T-helper 22 cell (primary cell): ENCODE measurements at places on chromosomes 1 and 21.

DNA sequence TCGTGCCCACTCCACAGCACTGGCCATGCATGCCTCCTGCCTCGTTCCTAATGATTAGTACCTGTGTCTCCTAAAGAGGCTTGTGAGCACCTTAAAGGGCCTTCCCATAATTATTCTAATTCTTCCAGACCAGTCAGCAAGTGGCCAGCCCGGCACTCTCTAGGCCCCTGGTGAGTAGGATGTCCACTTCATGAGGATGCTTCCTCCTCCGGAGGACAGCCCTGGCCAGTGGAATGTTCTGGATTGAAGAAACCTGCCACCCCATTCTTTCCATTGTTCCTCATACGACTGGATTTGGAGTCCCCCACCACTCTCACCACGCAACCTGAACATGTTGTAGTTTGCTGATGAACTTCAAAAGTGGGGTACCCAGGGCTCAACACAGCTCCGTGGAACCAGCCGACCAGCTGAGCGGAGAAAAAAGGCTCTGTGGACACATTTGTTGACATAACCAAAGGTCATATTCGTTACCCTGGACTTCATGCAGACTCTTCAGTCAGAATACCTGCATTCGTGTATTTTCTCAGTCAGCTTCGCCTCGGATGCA, 46.7 kb upstream of the LBR start:
- DNase-seq, result no peak

GRCh38 chr1:57489358-57490036, 65.6 kb upstream of the DAB1 start:
- DNase-seq, result no peak

DNA sequence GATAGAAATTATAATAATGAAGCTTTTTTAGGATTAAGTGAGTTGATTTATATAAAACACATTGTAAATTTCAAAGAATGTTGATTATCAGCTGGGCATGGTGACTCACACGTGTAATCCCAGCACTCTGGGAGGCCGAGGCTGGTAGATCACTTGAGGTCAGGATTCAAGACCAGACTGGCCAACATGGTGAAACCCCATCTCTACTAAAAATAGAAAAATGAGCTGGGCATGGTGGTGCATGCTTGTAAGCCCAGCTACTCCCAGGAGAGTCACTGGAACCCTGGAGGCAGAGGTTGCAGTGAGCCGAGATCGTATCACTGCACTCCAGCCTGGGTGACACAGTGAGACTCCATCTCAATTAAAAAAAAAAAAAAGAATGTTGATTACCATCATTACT, 18.4 kb downstream of the ADAMTS1 start:
- no peak for DNase-seq

DNA sequence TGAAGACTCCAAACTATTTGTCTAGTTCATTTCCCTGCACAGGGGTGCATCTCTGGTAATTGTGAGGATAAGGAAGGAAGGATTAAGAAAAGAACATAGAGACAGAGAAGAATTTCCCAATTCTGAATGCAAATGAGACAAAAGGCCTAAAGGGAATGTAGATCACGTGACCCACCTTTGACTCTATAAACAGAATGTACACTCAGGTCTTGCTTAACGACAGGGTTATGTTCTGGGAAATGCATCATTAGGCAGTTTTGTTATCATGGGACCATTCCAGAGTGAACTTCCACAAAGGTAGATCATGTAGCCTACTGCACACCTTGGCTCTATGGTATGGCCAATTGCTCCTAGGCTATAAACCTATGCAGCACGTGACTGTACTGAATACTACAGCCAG, 252.3 kb upstream of the ZP4 start:
- no peak for DNase-seq

- DNase-seq, result no peak
Measured at GRCh38 chr1:241841691-241842090, 6.3 kb upstream of the EXO1 start.

- DNase-seq, result no peak
Measured at GRCh38 chr1:11581445-11581991, 72.7 kb downstream of the FBXO2 start.

DNA sequence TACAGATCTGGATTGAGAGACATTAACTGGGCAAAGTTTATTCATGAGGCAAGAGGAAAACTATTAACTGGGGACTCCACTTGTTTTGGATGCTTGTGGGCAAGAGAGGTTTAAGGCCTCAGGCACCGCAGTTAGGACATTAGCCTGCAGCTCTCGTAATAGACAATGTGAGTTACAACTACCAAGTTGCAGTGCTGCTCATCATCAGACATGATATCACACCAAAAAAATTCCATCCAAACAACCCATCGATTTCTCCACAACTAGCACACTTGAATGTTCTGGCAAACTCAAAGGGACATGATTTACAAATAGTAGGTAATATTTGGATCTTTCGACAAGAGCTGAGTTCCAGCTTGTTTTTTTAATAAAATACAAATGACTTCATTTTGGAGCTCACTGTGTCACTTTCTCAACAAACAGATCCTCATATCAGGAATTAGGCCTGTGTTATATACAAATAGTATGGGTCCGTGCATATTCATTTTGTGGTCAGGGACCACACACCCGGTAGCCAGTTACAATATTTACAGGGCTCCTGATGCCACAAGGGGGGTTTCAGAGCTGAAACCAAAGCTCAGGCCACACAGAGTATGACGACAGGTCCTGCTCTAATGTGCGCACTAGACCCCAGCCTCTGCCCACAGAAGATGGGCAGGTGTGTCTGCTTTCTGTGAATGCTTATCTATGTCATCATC, 128.0 kb downstream of the TGFBR3 start:
- no peak for DNase-seq

DNA sequence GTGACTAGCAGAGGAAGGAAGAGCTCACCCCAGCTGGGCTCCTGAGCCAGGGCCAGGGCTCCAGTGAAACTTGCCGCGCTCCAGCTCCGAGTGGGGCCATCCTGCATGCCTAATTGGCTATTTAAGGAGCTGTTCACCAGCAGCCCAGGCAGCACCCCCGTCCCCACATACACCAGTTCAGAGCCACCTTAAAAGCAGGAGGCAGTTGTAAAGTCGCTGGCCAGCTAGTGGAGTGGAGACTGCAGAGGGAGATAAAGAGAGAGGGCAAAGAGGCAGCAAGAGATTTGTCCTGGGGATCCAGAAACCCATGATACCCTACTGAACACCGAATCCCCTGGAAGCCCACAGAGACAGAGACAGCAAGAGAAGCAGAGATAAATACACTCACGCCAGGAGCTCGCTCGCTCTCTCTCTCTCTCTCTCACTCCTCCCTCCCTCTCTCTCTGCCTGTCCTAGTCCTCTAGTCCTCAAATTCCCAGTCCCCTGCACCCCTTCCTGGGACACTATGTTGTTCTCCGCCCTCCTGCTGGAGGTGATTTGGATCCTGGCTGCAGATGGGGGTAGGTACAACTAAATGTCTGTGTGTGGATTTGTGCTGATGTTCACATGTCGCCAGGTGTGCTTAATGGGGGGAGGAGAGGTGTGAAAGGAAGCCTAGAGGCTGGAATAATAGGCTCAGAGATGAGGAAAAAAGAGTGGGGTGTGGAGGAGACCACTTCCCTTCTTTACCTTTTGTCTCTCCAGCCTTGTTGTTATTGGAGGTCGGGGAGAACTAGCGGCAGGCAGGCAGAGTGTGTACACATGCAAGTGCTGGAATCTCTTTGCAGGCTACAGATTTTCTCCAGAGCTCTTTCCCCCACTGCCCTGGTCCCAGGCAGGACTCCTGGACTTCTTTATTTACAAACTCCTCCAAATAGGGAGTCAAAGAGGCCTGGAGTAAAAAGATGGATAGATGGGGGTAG, at the start of gene CA14:
CA14 (plus strand) TSS at position 151 of the 962 bp plus-strand sequence; CDS start at position 506, 355 bp downstream.
- no peak for DNase-seq

- no peak for DNase-seq
Measured at GRCh38 chr1:99808391-99809115, 41.6 kb upstream of the AGL start.

GRCh38 chr1:2624735-2625300, 8.0 kb downstream of the MMEL1 start:
- no peak for DNase-seq

- DNase-seq, result no peak
Measured at GRCh38 chr1:236111527-236112331, 30.6 kb upstream of the GPR137B start.

DNA sequence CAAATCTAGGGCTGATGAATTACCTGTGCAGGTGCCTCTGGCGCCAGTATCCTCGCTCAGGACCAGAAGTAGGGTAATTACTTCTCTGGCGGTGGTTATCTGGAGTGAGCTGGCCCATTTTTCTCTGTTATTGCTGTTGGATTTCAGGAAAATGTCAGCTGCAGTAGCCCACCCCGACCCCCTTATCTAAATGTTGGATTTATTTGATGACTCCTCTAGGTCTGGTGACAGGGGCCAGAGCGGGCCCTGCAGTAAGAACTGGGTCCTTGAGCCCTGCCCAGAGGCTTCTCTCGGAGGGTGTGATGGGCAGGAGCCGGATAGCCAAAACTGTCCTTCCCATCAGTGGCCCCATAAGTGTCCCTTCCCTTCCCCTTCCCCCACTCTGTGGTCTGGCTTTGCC, 384.3 kb downstream of the PTPRU start:
- no peak for DNase-seq

GRCh38 chr1:200880212-200880611, 7.4 kb downstream of the GPR25 start:
- no peak for DNase-seq

DNA sequence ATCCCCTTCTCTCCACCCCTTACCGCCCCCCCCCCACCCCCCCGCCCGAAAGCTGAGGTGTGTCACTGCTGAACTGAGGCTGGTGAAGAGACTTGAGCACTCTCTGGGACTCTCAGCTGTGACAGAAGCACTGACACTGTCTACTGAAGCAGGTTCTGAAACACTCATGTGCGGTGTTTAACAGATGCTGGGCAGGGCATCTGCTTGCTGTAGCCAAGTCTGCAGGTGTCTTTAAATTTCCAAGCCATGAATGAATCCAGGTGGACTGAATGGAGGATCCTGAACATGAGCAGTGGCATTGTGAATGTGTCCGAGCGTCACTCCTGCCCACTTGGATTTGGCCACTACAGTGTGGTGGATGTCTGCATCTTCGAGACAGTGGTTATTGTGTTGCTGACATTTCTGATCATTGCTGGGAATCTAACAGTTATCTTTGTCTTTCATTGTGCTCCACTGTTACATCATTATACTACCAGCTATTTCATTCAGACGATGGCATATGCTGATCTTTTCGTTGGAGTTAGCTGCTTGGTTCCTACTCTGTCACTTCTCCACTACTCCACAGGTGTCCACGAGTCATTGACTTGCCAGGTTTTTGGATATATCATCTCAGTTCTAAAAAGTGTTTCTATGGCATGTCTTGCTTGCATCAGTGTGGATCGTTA, at the start of gene GPR52:
GPR52 (plus strand) TSS at position 99 of the 665 bp plus-strand sequence; CDS start at position 247, 148 bp downstream.
- no peak for DNase-seq

GRCh38 chr1:235835226-235835625, 31.5 kb downstream of the LYST start:
- DNase-seq, result no peak

GRCh38 chr1:247535402-247535801, 838 bp downstream of the OR2C3 start:
- no peak for DNase-seq

DNA sequence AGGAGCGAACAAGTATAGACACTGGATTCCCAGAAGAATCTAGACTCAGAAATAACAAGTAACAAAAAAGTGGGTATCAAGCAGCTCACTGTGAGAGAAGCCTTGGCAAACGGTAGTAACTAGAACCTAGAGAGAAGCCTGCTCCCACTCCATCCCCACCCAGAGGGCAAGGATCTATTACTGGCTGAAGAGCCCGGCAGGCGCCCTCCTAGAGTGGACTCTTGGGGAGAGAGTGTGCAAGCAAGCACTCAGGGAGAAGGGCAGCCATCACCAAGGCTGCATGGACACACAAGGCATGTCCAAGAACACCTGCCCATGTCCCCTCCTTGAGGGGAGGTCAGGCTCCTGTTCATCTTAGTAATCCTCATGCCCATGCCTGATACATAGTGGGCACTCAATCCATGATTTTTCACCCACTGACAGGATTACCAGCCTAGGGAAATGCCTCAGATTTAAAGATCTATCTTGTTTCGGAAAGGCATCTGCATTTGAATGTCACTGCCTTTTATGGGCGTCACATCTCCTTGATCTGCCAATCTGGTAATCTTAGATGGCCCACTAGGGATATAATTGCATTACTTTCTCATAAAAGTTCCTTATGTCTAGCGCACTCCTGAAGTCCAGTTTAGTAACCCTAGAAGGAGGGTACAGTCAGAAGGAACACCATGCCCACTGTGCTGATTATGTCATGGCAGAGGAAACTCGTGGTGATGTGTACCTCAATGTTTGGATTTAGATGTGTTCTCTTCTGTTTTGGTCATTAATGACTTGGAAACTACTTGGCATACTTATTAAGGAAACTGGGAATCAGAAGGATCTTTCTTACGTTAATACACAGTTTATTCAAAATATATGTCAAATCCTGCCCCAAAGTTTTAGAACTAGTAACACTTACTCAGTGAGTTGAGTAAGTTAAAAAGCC, 14.4 kb downstream of the CNN3 start:
- no peak for DNase-seq

- no peak for DNase-seq
Measured at GRCh38 chr1:87362834-87363426, 34.2 kb downstream of the LMO4 start.

GRCh38 chr1:23557471-23558124, 1.7 kb downstream of the ID3 start:
- no peak for DNase-seq

DNA sequence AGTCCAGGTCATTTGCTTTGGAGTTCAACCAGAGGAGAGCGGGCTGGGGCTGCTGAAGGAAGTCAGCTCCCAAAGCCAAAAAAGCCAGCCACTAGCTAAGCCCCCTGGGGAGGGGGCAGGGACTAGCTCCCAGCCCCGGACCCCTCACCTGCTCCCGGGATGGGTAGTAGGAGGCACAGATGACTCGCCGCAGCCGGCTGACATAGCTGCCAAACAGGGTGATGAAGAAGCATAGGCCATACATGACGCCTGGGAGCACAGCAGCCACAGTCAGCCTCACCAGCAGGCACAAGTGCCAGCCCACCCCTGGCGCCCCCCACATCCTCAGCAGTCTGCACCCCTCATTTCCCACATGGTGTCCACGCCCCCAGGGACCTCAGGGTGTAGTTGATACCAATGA, 7.4 kb downstream of the DCST2 start:
- no peak for DNase-seq

- DNase-seq, result no peak
Measured at GRCh38 chr21:22263890-22264289, 1265.7 kb downstream of the NCAM2 start.

DNA sequence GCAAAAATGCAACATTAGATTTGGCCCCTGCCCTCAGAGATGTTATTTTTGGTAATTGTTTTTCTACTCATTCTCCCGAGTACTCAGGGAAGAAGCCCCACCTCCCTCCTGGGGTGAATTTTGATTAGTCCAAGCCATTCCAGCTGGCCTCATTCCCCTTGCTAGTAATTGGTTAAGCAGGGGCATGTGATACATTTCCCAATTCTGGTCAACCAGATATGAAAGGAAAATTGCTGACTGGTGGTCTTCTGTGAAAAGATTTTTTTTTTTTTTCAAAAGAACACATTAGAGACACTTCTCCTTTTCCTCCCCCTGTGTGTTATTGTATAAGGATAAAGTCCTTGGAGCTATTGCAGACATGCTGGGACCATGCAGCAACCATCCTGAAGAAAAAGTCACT, 71.1 kb upstream of the AKT3 start:
- no peak for DNase-seq

- DNase-seq, result no peak
Measured at GRCh38 chr1:167439301-167439988, 78.9 kb downstream of the CD247 start.
